Activated CD8-positive, alpha-beta T cell treated with anti-CD3 and anti-CD28 coated beads for 36 hours (primary cell): ENCODE measurements at places on chromosomes 7 and 10. TPM values are rescaled to one million over a fixed set of nuclear protein-coding genes. Genes with fewer than 3 reads are reported as not detected.

CPSF4 gene
- total RNA-seq: 62.3 TPM

GRCh38 chr10:79270466-79271246 is 76.6 kb upstream of the PPIF start:
- no peaks in the 10 kb centered on the region for H3K36me3 ChIP-seq
- no peak overlapping the region for H3K4me3 ChIP-seq
- no peaks in the 10 kb centered on the region for H3K27me3 ChIP-seq
- no peak overlapping the region for H3K27ac ChIP-seq
- DNase-seq: no peak

DNA sequence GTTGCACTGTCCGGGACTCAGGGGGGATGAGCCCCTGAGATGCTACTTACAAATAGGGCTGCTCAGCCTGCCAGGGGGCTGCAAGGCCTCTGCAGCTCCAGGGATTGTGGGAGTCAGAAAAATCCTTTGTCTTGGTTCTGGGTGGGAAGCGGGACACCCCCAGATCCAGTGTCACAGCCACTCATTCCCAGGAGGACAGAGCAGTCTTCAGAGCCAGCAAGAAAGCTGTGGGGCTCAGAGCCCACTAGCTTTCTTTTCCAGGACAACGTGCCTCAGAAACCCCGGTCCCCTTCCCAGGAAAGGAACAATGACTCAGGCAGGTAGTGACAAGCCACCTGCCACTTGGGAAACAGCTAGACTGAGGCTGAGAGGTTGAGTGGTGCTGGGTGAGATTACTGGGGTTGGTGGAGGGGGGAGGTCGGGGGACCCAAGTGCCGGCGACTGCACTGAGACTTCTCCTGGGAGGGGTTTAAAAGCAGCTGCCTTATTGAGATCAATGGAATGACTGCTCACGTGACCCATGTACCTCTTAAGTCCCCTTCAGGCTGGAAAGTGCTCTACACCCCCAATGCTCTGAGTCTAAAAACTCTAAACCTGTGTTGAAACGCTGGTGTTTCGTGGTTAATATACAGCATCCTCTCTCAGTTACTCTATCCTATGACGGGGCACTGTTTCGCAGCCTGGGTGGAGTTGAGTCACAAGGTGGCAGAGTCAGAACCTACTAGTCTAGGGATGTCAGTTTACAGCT is 123.6 kb downstream of the UBE2H start:
- peak overlapping the region; percentile 40 for H3K4me3 ChIP-seq
- peaks cover 16% of the 10 kb centered on the region for H3K4me1 ChIP-seq
- H3K36me3 ChIP-seq: no peaks in the 10 kb centered on the region
- no peaks in the 10 kb centered on the region for H3K27me3 ChIP-seq
- H3K27ac ChIP-seq: peak overlapping the region; percentile 53

DNA sequence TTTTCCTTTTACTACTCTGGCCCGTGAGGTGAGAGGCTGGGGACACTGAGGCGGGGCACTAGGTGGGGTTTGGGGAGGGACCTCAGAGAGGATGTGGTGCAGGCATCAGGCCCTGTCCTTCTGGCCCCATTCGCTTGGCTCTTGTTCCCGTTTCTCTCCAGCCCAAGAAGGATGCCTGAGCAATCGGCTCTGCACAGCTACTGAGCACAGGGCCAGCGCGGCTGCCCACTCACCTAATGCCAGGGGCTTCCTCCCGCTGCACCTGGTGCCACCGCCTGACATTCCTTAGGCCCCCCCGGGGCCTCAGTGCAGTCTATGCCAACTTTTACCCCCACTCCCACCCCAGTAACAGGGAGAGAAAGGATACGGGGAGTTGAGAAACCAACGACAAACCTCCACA is 12.5 kb downstream of the EMX2 start:
- peaks cover 1% of the 10 kb centered on the region for H3K36me3 ChIP-seq
- H3K27me3 ChIP-seq: peaks cover 59% of the 10 kb centered on the region
- H3K4me1 ChIP-seq: peaks cover 2% of the 10 kb centered on the region
- no peak overlapping the region for H3K27ac ChIP-seq

GRCh38 chr7:100469227-100470044 is 5.4 kb upstream of the SPACDR start:
- no peak overlapping the region for H3K4me3 ChIP-seq
- H3K27me3 ChIP-seq: no peaks in the 10 kb centered on the region
- H3K36me3 ChIP-seq: peaks cover 34% of the 10 kb centered on the region
- peak; percentile 87 for DNase-seq
- peaks cover 33% of the 10 kb centered on the region for H3K4me1 ChIP-seq

BPGM gene
- 12.4 TPM for total RNA-seq

DNA sequence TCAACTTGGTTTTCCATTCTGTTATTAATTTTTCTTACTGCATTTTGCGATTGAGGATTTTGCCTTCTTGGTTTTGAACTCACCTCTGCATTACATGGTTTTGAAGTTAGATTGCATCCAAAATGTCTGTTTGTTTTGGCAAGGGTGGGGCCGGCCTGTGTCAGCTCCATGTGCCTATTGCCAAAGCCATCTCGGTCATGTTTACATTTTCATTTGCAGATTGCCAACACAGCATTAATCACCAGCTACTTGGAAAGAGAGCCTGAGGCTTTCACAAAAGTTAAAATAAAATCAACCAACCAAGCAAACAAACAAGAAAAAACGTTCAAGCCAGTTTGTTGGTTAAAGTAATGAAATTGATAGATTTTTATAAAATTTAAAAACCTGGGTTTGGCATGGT is 695.8 kb downstream of the TYW1 start:
- H3K36me3 ChIP-seq: no peaks in the 10 kb centered on the region
- DNase-seq: no peak
- H3K27me3 ChIP-seq: no peaks in the 10 kb centered on the region

- no peak for DNase-seq
- H3K4me3 ChIP-seq: no peak overlapping the region
- no peaks in the 10 kb centered on the region for H3K36me3 ChIP-seq
- no peaks in the 10 kb centered on the region for H3K4me1 ChIP-seq
Measured at GRCh38 chr10:108894402-108895301, 1028.7 kb downstream of the XPNPEP1 start.

GHITM gene
- 198 TPM for total RNA-seq

IGF2BP3 gene
- total RNA-seq: 0.61 TPM

GRCh38 chr10:127266431-127266830 is 70.0 kb upstream of the INSYN2A start:
- no peak overlapping the region for H3K27ac ChIP-seq
- no peak for DNase-seq
- H3K36me3 ChIP-seq: no peaks in the 10 kb centered on the region

DNA sequence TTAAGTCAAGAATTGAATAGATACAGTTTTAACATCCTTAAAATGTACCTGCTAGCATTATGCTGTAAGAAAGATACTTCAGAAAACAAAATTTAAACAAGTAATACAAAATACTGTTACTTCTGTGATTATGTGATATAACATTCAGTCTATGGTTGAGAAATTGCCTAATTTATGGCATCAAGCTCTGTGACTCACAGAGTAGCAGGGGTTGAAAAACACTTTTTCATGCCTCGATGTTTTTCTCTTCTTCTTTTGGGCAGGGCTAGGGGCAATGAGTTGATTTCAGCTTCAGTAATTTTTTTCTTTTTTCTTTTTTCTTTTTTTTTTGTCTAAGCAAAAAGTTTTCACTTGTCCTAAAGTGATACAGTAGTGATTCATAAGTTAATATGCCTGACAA is 209.2 kb downstream of the MBL2 start:
- H3K4me3 ChIP-seq: no peak overlapping the region
- no peaks in the 10 kb centered on the region for H3K4me1 ChIP-seq
- no peaks in the 10 kb centered on the region for H3K36me3 ChIP-seq
- no peak for DNase-seq

GRCh38 chr10:48842231-48842630 is 97.4 kb downstream of the LRRC18 start:
- DNase-seq: no peak
- no peaks in the 10 kb centered on the region for H3K4me1 ChIP-seq
- H3K4me3 ChIP-seq: no peak overlapping the region

GRCh38 chr10:117823980-117824379 is 222.8 kb downstream of the RAB11FIP2 start:
- peaks cover 6% of the 10 kb centered on the region for H3K27me3 ChIP-seq
- no peak for DNase-seq
- H3K27ac ChIP-seq: no peak overlapping the region
- H3K4me1 ChIP-seq: peaks cover 2% of the 10 kb centered on the region
- no peaks in the 10 kb centered on the region for H3K36me3 ChIP-seq
- no peak overlapping the region for H3K4me3 ChIP-seq

- no peaks in the 10 kb centered on the region for H3K4me1 ChIP-seq
- H3K27ac ChIP-seq: no peak overlapping the region
- H3K27me3 ChIP-seq: peaks cover 5% of the 10 kb centered on the region
- no peak overlapping the region for H3K4me3 ChIP-seq
- H3K36me3 ChIP-seq: no peaks in the 10 kb centered on the region
- DNase-seq: no peak
Measured at GRCh38 chr7:76372984-76373833, 14.4 kb upstream of the YWHAG start.

DNA sequence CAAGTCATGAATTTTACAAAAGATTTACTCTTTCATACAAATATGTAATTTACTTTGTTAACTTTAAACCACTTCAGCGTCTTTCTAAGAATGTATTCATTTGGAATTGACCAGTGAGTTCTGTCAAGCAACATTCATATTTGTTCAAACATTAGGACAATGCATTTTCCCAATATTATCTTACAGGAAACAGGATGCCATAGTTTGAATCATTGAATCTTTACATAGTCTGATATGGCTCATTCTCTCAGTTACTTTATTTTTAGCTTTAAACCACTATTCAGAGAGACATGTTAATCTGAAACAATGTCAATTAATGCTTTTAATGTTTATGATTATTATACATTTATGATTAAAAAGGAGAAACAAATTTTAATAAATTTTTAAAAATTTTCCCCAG is 21.1 kb upstream of the MEOX2 start:
- no peaks in the 10 kb centered on the region for H3K27me3 ChIP-seq
- H3K36me3 ChIP-seq: no peaks in the 10 kb centered on the region
- peaks cover 3% of the 10 kb centered on the region for H3K4me1 ChIP-seq

DNA sequence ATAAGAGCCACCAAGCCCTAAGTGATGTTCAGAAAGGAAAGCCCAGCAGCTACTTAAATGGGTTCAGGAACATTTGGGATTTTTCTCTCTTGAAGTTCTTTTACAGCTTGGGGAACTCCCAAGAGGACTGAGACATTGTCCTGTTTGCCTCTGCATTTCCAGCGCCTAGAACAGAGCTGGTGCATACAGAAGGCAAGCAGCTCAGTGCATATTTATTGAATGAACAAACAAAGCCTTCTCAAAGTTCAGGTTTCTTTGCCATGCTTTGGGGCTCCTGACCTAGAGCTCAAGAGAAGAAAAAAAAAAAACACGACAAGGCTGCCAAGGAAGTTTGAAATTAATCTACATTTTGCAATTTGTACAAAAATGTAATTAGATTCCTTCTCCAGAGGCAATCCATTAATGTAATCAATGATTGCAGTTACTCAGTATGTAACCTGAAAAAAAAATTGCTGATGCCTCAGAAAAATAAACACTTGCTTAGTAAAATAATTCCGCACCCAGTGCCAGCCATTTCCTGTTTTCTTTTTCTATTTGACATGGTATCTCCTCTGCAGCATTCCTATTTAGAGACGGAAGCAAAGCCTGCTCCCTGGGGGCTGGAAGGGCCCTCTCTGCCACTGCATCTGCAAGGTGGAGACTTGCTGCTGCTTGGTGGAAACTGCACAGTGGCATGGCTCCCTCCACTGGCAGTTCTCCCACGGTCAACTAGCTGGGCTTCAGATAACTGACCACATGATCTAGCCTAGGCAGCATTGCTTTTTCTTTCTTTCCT is 157.3 kb downstream of the TMEM178B start:
- H3K4me1 ChIP-seq: no peaks in the 10 kb centered on the region
- H3K4me3 ChIP-seq: no peak overlapping the region
- no peak overlapping the region for H3K27ac ChIP-seq
- peaks cover 19% of the 10 kb centered on the region for H3K27me3 ChIP-seq
- no peak for DNase-seq

DNA sequence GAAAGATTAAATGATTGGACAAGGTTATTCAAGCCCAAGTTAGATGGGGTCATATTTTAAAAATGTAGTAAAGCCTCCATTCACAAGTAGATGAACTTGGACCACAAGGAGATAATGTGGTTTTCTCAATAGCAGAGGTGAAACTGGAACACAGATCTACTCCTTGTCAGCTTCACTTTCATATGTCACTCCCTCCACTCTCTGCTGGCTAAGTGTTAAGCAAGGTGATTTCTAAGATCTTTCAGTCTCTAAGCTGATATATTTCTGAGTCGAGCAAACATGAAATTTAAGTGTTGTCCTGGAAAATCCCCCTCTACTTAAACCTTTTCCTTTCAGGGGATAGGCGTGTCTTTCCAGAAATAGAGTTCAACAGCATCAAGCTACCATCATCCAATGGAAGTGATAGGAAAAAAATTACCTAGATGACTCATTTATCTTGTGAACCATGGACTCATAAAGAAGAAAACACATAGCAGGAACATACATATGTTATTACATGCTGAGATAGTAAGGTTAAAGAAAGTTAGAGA is 275.0 kb downstream of the PTEN start:
- H3K36me3 ChIP-seq: no peaks in the 10 kb centered on the region
- peak overlapping the region; percentile 35 for H3K27ac ChIP-seq
- peaks cover 19% of the 10 kb centered on the region for H3K4me1 ChIP-seq
- no peak for DNase-seq
- H3K27me3 ChIP-seq: no peaks in the 10 kb centered on the region
- H3K4me3 ChIP-seq: no peak overlapping the region

DNA sequence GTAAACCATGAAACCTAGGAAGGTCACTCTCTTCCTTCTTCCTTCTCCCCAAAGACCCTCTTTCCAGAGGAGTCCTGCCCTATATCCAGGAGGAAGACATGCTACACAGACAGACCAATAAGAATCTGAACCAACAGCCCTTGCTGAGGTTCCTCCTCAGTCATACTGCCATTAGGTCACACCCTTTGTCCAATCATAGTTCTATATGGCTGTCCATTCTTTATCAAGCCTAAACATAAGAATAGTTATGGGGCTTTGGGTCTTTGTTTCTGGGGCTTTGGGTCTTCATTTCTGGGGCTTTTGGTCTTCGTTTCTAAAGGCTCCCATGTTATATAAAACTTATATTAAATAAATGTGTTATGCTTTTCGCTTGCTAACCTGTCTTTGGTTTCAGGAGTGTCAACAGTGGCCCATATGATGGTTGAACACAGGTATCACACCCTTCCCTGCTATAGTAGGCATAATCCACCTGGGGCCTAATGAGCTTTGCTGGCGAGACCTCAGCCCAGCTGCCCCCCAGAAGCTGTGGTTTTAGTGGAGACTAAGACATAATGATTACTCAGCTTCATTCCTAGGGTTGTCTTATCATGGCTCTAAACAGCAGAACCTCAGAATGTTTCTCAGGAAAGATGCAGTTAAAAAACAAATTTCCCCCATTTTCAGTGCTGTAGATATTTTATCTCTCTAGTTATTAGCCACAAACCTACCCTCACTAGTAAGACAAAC is 91.6 kb downstream of the ELMO1 start:
- H3K27me3 ChIP-seq: no peaks in the 10 kb centered on the region
- H3K36me3 ChIP-seq: peaks cover 4% of the 10 kb centered on the region
- no peak overlapping the region for H3K4me3 ChIP-seq
- H3K27ac ChIP-seq: no peak overlapping the region
- DNase-seq: no peak

- no peak overlapping the region for H3K27ac ChIP-seq
- DNase-seq: no peak
- peaks cover under 1% of the 10 kb centered on the region for H3K27me3 ChIP-seq
- H3K36me3 ChIP-seq: no peaks in the 10 kb centered on the region
Measured at GRCh38 chr10:3060481-3060889, 6.9 kb upstream of the PFKP start.

PNLIPRP3 gene
- total RNA-seq: not detected

GRCh38 chr10:116973946-116974455 is 31.0 kb downstream of the SHTN1 start:
- H3K4me3 ChIP-seq: no peak overlapping the region
- H3K27ac ChIP-seq: no peak overlapping the region
- DNase-seq: no peak
- H3K27me3 ChIP-seq: peaks cover 7% of the 10 kb centered on the region

FOXK1 gene
- 38.5 TPM for total RNA-seq
